ENCODE measurements at places on chromosomes 3 and 15. TPM values are rescaled to one million over a fixed set of nuclear protein-coding genes. Genes with fewer than 3 reads are reported as not detected.

GRCh38 chr3:132654190-132654589 lies 5.4 kb downstream of the ACAD11 start:
- no peak for DNase-seq

GRCh38 chr3:105606016-105606415 lies 239.3 kb downstream of the ALCAM start:
- DNase-seq: no peak

DNA sequence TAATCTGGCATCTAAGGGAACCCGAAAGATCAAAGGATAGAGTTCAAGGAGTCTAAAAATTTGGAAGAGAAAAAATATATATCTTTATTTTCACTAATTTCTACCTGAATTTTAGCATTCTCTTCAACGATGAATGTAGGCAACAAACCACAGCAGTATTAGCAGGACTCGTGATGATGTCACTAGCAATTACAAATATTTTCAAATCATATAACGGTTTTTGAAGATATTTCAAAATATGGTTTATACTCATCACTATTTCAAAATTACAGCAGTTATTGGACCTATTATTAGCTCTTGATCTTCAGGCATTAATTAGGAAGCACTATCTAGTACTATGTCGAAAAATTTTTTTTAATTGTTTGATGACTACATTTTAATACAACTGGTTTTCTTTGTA lies 27.0 kb upstream of the ANKDD1A start:
- no peak for DNase-seq

GRCh38 chr15:100650685-100651084 lies 48.3 kb downstream of the ASB7 start:
- DNase-seq: no peak

CCR4 gene
- not detected for total RNA-seq
